Activated T-helper 9 cell treated with anti-CD3 and anti-CD28 coated beads, Interleukin-2, amount 50 U/mL, for 16 hours (primary cell): ENCODE measurements at places on chromosomes 1 and 21.

DNA sequence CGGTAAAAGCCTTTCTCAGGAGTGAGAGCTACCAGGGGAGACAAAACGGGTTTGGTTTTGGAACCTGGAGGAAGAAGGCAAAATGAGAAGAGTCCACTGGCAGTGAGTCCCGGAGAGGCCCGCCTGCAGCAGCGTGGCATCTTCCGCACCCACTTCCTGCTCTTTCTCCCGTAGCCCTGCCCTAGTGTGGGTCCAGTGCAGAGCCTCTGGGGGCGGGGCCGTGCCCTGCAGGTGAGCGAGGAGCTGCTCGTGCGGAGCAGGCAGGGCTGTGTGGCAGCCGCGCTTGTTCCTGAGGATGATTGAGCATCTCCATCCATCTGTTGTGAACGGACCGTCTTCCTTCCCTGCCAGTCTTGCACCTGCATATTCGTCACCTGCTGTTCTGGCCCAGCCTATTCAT lies 66.5 kb downstream of the PEX14 start:
- no peak for DNase-seq

- DNase-seq: no peak
Observed at GRCh38 chr1:43273708-43274107, 3.9 kb downstream of the TMEM125 start.

DNA sequence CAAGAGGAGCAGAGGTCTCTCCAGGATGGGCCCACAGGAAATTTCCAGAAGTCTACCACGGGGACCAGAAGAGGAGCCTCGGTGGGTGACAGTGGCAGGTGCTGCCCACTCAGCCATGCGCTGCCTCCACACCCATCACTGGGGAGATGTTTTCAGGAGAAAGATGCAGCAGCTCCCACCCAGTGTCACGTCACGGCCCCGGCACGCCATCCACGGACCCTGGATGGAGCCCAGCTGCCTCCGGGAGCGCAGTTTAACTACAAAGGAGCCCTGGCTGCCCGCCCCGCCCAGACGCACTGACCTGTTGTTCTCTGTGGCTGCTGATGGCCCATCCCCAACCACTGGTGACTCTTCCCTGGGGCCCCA lies 6.8 kb downstream of the TSPEAR start:
- DNase-seq: no peak

DNA sequence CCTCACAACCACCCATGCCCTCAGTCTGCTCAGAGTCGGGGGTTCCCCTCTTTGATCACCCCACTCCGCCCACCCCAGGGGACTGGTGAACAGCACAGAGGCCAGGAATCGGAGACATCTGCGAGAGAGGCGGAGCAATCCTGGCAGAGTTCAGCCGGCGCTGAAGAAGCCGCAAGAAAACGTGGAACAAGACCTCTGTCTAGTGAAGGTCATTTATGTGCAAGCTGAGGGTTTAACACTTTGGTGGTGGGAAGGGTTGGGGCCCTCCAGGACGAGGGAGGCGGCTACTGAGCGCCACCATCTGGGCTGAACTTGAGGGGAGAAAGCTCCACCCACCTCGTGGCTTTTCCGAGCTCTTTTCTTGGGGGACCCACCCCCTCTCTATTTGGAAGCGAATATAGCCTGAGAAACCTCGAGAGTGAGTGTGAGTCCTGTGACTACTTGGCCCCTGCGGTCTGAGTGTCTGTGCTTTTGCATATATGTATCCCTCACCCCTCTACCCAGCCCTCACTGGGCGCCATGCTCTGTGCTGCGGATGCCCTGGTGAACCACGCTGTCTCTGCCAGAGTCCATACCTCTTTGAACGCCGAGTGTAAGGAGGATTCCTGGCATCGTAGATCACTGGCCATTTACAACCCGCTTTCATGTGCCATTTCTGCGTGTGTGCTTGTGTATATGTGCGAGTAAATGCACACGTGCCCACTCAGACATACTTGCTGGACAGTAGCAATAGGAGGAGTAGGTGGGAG lies 1.2 kb upstream of the EPHA10 start:
- DNase-seq: no peak

- DNase-seq: no peak
Observed at GRCh38 chr1:158976219-158976618, 33.5 kb upstream of the IFI16 start.

DNA sequence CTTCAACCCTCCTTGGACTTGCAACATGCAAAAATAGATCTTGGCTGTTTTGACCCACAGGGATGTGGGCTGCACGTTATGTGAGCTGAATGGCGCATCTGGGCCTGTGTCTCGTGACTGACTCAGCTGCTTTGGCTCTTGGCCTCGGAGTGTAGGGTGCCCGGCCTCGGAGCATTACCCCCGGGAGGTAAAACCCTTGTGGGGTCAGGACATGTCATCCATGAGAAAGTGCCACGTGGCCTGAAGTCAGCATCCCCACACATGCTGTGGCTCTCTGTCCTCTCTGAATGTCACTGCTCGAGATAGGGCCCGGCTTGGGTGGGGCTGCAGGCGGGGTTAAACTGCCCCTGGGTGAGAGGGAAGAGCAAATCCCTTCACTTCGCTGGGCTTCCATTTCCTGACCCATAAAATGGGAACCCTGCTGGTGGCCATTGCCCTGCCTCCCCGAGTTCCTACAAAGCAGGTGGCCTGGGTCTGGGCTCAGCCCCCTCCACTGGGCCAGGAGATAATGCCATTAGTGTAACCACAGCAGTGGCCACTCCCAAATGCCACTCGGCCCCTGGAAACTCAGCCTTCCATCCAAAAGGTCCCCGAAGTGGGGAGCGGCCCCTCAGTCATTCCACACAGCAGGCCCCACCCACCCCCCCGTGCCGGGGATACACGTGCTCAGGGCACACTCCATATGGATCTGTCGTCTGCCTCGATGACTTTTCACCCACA lies 22.8 kb upstream of the TSPEAR start:
- no peak for DNase-seq

- DNase-seq: no peak
Observed at GRCh38 chr1:245051349-245052221, 103.2 kb upstream of the KIF26B start.

DNA sequence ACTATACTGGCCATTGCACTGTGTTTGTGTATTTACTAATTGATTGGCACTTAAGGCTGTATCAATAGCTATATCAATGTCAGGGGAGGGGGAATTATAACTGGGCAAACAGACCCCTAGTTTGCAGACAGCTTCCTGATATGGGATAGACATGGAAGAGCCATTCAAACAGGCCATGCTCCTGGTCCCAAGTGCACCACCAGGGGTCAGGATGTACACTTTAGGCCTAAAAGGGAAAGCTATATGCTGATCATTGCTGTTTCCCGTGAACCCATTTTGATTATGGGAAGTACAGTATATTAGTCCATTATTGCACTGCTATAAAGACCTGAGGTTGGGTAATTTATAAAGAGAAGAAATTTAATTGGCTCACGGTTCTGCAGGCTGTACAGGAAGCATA lies 124.9 kb upstream of the BACE2 start:
- no peak for DNase-seq

- no peak for DNase-seq
Observed at GRCh38 chr1:7833035-7833434, 19.8 kb downstream of the UTS2 start.
